Stimulated activated CD4-positive, alpha-beta T cell treated with anti-CD3 and anti-CD28 coated beads, TNF-alpha, amount 100 ng/mL, for 24 hours (primary cell): ENCODE measurements at places on chromosomes 2 and 18.

DNA sequence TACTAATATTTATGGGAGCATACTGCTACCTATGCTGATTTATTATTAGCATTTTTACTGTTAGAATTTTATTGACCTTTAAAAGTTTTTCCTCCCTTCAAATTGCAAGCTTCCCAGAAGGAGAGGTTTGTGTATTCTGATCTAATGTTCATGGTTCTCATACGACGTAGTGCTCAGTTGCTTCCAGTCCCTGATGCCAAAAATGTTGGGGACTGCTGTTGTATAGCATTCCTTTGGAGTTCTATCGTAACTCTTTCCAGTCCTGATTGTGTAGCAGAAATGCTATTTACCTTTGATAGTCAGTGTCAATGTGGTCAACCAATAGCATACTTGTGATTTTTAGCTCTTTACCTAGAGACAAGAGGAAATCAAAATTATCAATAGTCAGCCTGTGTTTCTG is 69.5 kb upstream of the ZSWIM2 start:
- DNase-seq = no peak

DNA sequence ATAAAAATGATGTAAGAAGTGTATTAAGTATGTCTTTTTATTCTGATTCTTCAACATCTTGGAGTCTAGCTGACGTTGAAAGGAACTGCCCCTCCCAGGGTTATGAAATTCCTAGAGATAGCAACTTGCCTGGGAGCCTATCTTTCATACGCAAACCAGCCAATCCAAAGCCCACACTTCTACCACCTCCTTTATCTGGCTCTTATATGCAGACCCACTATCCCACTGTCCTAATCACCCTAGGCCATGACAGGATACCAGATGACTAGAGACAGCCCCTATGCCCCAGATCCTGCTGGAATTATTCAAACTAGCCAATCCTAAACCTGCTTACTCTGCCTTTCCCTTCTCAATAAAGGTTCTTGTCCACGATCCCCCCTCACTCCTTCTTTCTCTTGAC is 11.8 kb upstream of the CDC42EP3 start:
- no peak for DNase-seq

- DNase-seq = no peak
Observed at GRCh38 chr2:29347774-29348461, 232.7 kb downstream of the CLIP4 start.

GRCh38 chr2:34632327-34632726 is 1033.2 kb upstream of the FAM98A start:
- no peak for DNase-seq

GRCh38 chr2:240235811-240236210 is 95.4 kb upstream of the OTOS start:
- DNase-seq = no peak

- DNase-seq = no peak
Observed at GRCh38 chr2:45287045-45287444, 277.8 kb upstream of the SIX2 start.

DNA sequence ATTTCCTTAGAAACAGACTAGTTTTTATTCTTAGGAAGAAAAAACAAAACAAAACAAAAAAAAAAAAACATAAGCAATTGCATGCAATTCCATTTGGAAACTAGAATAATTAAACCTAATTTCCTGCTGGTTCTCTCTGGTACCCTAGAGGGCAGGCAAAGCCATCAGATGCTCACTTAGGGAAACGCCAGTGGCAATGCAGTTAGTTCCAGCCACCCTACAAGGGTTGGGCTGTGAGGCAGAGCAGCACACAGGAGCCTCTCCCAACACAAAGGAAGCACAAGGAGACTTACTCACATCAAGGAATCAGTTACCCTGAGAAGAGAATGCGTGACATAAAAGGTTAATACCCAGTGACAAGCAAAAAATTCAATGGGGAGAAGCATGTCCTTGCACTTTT is 28.8 kb downstream of the CCDC93 start:
- DNase-seq = no peak

- no peak for DNase-seq
Observed at GRCh38 chr18:9852266-9853081, 33.3 kb upstream of the TXNDC2 start.
